ENCODE measurements at places on chromosomes 12 and 14.

DNA sequence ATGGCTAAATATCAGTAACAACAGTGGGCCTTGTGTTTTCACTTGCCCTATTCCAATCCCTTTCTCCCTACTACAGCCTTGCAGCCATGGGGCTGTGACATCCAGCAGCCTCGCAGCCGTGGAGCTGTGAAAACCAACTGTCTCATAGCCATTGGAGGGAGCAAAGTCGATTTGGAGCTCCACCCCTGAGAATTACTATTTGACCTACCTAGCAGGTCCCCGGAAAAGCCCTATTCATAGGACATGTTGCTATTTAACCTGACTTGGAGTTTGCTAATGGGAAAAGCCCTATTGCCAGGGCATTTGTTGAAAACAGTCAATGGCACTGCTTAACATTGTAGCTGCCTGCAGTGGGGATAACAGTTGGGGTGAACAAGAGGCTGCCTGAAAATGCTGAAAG, 33.3 kb downstream of the ERG28 start:
- no peak for DNase-seq

DNA sequence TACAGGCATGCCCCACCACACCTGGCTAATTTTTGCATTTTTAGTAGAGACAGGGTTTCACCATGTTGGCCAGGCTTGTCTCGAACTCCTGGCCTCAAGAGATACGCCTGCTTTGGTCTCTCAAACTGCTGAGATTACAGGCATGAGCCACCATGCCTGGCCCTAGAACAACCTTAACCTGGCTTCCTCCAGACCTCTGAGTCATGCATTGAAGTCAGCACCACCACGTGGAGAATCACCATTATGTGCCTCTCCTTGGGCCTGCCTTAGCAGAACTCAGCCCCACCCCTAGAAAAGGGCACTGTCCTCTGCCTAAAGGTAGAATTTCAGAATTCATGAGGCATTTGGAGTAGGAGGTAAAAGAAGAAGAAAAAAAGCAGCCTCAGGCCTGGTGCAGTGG, 49.0 kb downstream of the LIMA1 start:
- DNase-seq: no peak

DNA sequence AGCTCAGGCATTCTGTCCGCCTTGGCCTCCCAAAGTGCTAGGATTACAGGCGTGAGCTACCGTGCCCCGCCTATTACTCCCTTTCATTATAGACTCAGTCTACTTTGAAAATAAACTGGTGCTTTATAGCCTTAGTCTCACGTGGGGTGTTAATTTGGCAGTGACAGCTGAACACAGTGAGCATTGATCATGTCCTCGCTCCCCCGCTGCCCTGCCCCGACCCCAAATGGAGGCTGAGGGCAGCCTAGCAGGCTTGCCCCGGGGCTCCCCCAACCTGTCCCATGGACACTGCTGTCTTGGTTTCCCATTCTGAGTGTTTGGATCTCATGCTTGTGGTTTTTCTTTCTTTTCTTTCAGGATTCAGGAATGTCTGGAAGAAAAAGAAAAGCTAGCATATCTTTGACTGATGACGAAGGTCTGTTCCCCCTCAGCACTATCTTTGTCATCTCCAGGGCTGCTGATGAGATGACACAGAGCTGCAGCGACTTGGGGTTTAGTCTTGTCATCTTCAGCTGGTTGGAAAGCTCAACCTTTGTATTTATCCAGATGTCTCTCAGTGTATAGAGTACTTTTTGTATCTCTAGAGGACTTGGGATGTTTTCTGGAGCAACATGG, 42.2 kb downstream of the EP400 start:
- no peak for DNase-seq

- no peak for DNase-seq
Measured at GRCh38 chr12:121467638-121468498, 68.0 kb downstream of the RNF34 start.

- DNase-seq: no peak
Measured at GRCh38 chr12:50196537-50196936, 29.4 kb upstream of the CERS5 start.

DNA sequence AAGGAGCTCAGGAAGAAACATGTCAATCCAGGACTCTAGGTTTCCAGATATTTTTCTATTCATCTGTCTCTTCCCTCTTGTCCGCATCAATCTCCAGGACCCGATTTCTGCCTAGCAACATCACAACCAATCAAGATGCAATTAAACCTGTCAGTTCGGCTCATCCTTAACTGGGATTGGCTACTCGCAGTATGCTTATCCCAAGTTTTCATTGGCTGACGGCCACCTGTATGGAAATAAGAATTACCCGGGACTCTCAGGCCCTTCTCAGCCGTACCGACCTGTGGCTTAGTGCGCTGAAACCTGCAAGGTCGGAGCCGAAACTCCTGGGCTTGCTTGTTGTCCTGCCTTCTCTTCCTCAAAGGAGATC, 20.4 kb upstream of the ATP5MC2 start:
- peak; percentile 27 for DNase-seq

DNA sequence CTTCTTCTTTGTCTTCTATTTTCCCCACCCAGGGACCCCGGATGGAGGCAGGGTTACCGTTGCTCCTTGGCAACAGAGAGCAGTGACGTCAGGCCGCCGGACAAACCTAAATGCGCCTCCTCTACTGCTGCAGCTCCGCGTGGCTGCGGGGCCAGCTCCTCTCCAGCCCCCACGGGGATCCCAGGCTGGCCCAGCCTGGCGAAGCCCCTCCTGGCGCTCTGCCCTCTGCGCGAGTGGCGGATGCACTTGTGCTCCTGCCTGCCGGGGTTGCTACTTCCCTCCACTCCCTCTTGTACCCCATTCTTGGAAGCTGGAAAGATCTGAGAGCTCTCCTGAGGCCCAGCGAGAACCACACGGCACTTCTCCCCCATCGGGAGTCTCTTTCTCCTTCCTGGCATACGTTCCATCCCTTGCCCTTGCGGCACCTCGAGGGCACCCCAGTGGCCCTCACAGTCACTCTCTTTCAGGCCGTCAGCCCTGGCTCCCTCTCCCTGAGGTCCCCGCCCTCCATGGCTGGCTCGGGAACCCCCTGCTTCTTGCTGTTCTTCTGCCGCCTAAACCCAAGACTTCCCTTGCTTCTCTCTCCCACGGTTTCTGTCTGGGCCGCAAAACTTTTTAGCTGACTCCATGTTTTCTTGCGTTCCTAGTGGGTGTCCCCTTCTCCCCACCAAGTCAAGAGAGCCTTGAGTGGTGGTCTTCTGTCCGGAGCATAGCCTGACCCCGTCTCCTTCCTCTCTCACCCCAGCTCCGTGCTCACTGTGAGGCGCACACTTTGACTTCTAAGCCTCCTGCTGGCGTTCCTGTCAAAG, 121.7 kb downstream of the PAPOLA start:
- DNase-seq: no peak

GRCh38 chr12:52086366-52086765, 6.9 kb downstream of the SMIM41 start:
- no peak for DNase-seq

GRCh38 chr14:81453166-81453766, 53.1 kb upstream of the STON2 start:
- DNase-seq: peak; percentile 62

GRCh38 chr12:41536813-41537490, 348.8 kb downstream of the PDZRN4 start:
- no peak for DNase-seq

GRCh38 chr12:13066459-13066858, 22.3 kb downstream of the FAM234B start:
- DNase-seq: no peak

DNA sequence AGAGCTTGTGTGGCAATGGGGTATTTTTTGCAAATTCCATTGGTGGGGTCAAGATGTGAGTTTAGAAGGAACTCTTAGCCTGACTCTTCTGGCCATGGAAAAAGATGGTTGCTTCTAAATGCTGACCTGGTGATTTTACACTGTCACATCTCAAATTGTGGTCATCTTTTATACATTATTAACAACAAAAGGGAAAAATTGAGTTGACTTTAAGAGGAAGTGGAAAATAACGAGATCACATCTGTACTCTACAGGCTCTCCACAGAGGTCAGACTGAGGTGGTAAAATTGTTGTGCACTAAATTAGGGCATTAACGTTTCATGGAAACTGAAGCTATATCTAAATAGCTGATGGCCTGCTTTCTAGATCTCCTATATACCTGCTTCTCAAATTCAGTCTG, 44.7 kb downstream of the PTPN11 start:
- DNase-seq: no peak

- peak; percentile 50 for DNase-seq
Measured at GRCh38 chr12:76990716-76991115, 74.7 kb downstream of the E2F7 start.

DNA sequence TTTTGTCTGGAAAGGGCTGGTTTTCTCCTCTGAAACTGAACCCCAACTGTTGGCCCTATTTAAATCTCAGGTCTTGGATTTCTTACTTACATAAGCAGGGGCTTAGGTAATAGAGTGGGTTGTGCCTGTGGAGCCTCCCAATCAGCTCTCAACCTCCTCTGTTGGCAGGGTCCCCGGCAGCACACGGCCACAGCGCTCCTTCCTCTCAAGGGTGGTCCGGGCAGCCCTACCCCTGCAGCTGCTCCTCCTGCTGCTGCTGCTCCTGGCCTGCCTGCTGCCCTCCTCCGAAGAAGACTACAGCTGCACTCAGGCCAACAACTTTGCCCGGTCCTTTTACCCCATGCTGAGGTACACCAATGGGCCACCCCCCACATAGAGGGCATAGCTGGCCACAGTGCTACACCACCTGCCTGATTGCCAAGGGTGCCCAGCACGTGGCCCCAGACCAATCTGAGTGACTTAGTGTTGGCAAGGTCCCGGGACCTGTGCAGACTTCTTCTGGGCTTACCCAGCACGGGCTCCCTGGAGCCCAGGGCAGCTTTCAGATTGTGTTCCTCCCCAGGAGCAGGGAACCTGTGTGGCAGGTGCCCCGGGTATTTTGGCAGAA, 68.9 kb downstream of the ESR2 start:
- no peak for DNase-seq

DNA sequence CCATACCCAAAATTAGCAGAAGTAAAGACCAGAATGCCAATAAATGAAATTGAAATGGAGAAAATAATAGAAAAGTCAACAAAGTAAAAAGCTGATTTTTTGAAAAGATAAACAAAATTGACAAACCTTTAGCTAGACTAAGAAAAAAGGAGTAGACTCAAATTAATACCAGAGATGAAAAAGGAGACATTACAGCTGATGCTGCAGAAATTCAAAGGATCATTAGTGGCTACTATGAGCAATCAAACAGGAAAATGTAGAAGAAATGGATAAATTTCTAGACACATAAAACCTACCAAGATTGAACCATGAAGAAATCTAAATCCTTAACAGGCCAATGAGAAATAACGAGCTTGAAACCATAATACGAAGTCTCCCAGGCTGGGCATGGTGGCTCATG, 34.8 kb upstream of the INSM2 start:
- no peak for DNase-seq

GRCh38 chr14:24954700-24955037, 95.3 kb downstream of the STXBP6 start:
- DNase-seq: no peak

Data from NCI-H446 (cell line).